Stimulated activated naive CD8-positive, alpha-beta T cell treated with anti-CD3 and anti-CD28 coated beads, Interleukin-15, amount 100 ng/mL, for 72 hours (primary cell): ENCODE measurements at places on chromosomes 5 and 9.

GRCh38 chr5:178309271-178310013 is 76.8 kb upstream of the PHYKPL start:
- no peak for DNase-seq

GRCh38 chr9:134367791-134368490 is 41.7 kb downstream of the RXRA start:
- DNase-seq = no peak

- DNase-seq = no peak
Measured at GRCh38 chr5:146203872-146204192, 427 bp downstream of the RBM27 start.

- no peak for DNase-seq
Measured at GRCh38 chr9:5448016-5448415, 2.3 kb upstream of the CD274 start.

DNA sequence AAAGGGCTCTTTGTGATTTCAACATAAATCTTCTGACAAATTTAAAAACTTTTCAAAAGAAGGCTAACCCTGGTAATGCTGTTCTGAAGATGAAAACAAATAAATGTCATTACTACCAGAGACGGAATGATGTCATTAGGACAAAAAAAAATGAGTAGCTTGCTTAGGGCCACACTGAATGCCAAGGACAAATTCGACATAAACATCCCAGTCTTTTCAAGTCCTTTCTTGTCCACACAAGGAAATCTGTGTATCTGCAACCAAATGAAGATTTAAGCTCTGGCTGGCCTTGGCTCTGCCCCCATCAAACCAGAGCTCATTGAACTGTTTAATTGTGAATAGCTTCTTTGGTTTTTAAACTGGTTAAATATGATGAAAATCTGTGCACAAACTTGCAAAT is 592.7 kb downstream of the TLE1 start:
- no peak for DNase-seq

- no peak for DNase-seq
Measured at GRCh38 chr5:41925555-41925951, 472 bp downstream of the FBXO4 start.

DNA sequence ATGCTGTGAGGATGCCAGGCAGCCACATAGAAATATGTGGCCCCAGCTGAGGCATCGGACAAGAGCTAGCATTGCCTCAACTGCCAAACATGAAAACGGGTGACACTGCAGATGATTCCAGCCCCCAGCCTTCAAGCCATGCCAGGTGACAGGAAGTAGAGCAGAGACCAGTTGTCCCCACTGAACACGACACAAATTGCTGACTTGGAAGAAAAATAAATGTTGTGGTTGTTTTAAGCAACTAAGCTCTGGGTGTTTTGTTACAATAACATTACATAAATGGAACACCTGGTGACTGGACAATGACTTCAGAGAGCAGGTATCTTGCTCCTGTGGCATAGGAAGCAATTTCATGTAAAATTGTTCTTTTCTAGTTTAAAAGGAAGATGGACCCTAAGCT is 154.2 kb downstream of the KIF4B start:
- DNase-seq = no peak

- no peak for DNase-seq
Measured at GRCh38 chr5:40198736-40199135, 481.0 kb upstream of the PTGER4 start.

- DNase-seq = no peak
Measured at GRCh38 chr9:113949571-113950078, 73.5 kb downstream of the ZNF618 start.

DNA sequence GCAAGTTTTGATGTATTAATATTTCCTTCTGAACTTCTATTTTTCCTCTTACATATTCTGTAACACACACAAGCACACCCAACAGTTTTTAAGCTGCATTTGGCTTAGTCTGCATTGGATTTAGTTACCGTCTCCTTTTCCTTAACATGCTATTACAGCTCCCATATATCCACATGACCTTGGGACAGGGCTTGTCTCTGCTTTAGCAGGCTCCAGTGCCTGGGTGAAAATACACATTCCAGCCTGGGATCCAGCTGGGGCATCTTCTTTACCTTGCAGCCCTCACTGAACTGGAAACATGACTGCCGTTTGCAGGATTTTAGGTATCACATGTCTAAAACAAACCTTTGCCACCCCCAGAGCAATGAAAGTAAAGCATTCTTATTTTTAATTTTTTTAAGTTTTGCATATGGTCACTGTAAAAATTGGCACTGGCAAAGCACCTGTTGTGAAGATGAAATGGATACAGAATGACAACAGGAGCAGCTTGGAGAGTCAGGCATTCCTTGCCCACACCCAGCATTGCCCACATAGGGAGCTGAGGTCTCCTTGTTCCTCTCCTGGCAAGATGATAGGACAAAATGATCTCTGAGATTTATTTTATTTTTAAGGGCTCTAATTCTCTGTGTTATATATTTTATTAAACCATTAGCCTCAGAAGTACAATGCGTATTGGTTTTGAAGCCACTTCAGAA is 4.0 kb downstream of the GADD45G start:
- DNase-seq = no peak

- DNase-seq = no peak
Measured at GRCh38 chr9:72013292-72013760, 47.1 kb downstream of the C9orf57 start.

DNA sequence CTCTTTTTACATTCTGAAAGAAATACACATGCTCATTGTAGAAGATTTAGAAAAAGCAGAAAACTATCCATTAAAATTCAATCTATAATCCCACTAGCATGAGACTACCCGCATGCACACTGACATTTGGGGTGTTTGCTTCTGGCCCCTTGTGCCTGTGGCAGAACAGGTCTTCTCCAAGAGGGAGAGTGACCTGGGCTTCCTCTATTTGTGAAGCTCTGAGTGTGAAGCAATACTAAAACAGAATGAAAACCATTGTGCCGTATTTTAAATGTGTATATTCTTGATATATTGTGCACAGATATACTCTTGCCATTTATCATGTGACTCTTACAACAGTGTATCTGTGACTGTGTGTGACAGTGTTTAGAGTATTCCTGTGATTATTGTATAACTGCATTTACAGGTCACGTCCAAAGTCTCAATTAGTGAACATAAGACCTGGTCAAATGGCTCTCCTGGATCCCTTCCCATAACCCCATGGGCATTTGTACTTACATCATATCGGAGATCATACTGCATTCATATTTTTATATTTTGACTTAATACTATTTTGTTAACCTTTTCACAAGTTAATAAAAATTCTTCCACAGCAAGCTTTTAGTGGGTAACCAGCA is 14.7 kb upstream of the CPEB4 start:
- no peak for DNase-seq

GRCh38 chr9:89225991-89226471 is 47.4 kb upstream of the SHC3 start:
- no peak for DNase-seq

DNA sequence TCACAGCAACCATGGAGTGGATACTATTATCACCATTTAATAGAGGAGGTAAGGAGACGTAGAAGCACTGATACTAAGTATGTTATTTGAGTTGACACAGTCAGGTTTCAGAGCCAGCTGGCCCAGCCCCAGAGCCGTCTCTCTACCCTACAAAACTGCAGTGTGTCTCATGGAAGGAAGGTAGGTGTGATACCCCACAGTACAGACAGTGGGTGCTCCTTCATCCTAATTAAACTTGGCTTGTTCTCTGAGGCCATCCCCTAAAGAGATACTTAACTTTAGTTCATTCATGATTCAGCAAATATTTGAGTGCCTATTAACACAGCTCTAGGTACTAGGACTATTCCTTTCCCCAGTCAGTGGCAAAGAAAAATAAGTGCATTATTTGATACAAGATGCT is 22.6 kb downstream of the PIP5K1B start:
- DNase-seq = no peak

DNA sequence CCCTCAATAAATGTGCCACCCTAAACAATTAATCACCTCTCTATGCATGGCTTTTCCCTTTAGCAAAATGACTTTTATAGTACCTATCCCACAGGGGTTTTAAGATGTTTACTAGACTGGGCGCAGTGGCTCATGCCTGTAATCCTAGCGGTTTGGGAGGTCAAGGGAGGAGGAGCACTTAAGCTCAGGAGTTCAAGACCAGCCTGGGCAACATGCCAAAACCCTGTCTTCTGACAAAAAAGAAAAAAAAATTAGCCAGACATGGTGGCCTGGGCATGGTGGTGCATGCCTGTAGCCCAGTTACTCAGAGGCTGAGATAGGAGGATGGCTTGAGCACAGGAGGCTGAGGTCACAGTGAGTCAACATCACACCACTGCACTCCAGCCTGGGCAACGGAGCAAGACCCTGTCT is 13.5 kb downstream of the SH3TC2 start:
- no peak for DNase-seq

GRCh38 chr9:86572904-86573303 is 218.7 kb upstream of the TUT7 start:
- no peak for DNase-seq

GRCh38 chr9:5720151-5720550 is 91.2 kb downstream of the RIC1 start:
- no peak for DNase-seq

DNA sequence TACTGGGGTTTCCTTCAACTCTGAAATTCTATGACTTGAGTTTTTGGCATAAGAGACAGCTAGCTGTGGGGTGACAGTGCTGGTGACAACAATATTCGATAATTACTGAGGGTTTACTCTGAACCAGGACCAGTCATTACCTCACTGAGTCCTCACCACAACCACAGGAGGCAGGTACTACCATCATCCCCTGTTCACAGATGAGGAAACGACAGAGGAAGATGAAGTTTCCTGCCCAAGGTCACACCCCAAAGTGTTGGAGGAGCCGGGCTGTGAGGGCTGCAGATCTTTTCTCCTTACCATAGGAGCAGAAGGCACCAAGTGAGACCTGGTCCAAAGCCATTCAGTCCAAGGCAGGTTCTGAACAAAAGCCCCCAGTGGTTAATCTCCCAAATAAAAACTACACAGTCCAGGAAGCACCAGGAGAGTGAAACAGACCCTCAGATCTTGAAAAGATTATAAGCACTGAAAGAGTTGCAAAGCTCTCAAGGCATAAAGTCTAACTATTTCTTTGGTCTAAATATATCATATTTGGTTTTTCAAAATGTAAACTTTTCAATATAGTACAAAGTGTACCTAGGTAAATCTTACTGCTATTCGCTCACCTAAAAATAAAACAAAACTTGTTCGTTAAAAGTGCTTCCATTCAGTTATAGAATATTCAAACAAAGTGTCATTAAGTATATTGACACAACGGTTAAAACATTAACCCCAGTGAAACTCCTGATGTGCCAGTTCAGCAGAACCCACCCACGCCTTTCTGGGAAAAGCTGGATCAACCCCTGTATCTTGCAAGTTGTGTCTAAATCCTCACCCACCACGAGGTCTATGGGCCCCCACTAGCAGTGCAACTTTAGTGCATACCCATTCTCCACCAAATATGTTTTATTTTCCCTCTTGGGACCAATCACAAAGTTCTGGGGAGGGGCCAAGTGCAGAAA is 82.6 kb upstream of the EQTN start:
- peak; percentile 22 for DNase-seq

DNA sequence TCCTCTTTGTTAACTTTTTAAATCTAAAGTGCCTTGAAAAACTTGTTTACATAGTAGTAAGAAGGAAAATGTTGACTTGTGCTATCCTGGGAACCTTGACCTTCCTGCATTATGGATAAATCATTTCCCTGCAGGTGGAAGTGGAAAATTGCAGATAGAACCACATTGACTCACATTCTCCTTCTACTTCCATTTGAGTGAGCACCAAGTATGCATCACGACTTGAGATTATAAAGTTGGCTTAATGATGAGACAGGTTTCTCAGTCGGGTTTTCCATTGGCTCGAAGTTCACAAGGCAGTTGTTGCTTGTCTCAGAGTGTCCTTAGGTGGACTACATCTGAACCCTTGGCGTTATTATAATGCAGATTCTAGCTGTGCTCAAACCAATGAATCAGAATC is 39.9 kb downstream of the DOCK8 start:
- no peak for DNase-seq
